ENCODE measurements at places on chromosomes 11 and 22.

DNA sequence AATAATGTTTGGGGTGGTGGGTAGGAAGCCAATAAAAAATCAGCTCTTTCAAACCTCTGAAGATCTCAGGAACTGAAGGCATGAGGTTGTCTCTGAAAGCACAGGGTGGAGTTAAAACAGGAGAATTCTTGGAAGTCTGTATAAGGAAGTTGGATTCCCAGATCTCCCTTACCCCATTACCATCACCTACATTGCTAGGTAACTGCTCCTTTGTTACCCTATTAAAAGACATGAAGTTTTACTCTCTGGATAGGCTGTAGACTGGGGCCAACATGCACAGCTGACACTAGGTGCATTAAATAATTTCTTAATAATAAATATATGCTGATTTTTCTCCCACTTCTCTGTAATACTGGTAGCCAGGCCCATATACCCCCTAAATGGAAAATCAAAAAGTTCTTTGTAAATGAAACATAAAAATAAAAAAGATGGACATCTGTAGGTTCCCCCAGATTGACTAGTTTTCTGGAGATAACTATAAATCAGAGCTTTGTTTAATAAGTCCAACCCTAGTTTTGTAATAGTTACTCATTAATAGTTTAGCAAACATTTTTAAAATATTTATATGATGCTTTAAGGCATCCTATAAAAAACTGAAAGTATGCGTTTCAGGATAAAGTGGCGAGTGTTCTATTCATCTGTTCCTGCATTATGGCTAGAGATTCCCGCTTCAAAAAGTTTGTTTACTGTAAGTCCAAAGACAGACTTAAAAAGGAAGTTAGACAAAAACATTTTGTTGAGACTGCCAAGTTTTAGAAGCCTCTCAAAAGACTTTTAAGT is 63.8 kb downstream of the KIF18A start:
- no peak for DNase-seq

DNA sequence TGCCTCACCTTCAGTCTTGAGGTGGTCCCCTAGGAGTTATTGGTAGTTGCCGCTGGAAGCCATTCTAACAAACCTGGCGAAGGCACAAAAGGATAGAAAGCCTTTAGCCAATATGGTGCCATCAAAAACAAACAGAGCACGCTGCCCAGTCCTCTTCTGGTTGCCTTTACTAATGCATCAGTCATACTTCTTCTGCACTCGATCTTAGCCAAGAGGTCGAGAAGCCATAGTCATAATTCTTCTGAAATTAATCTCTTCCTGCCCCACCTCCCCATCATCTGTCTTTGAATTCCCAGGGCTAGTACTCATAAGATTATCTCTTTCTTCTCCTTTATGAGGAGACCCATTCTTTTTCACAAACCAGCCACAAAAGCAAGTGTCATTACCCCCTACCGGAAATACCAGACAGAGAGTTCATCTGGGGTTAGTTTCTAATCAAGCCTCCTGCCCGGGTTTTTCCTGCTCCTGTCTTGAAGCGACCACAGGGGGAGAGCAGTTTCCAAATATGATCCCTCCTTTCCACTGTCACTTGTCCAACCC is 21.4 kb upstream of the EHF start:
- no peak for DNase-seq

DNA sequence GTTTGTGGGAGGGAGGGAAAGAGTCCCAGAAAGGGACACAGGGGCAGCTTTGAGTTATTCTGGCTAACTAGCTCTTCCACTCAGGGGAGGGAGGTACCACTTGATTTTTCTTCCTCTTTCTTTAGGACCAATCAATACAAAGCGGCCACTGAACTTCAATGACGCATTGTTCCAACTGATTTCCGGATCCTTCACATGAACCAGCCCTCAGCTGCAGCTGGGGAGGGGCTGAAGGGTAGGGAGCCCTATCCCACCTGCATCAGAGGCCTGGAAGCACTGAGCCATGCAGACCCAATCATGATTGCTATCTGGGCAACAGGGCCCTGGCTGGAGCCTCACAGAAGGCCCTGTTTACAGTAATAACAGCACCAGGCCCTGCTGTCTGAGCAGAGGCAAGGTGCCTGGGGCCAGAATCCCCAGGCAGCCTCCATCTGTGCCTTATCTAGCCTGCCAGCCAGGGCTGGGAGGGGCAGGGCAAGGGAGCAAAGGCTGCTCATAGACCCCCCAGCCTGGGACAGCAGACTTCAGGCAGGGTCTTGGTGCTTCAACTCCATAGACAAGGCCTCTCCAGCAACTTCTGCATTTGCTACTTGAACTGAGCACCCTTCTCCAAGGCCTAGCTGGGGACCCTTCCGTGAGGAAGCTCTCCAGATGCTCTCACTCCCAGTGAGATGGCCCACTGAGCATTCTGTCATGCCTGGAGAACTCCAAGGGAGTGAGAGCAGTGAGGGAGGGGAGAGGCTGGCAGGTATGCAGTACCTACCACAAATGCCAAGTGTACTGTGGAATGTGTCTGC is 22.5 kb downstream of the CLPB start:
- DNase-seq, result no peak

DNA sequence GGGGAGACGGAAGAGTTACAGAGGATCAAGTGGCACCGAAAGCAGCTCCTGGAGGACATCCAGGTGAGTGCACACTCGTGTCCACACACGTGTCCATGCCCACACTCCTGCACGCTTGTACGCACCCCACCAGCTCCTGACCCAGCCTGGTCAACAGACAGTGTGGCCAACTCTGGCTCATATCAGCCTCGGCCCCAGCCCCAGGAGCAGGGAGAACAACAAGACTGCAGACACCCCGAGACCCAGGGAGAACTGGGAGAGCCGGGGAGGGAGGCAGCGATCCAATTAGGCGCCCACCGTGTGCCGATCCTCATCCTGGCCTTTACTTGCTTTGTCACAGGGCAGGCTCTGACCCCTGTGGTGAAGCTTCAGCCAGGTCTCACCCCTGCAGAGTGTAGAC is 10.3 kb downstream of the CYTH4 start:
- no peak for DNase-seq

- DNase-seq, result peak; percentile 75
These were observed 110.2 kb downstream of the ST3GAL4 start for GRCh38 chr11:126465573-126466188.

DNA sequence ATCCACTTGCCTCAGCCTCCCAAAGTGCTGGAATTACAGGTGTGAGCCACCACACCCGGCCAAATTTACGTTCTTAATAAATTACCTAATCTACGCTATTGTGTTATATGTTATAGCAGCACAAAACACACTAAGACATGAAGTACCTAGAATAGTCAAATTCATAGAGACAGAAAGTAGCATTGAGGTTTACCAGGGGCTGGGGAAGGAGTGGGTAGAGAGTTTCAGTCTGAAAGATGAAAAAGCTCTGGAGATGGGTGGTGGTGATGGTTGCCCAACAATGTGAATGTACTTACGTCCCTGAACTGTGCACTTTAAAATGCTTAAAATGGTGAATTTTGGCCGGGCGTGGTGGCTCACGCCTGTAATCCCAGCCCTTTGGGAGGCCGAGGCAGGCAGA is 65.7 kb upstream of the NUP50 start:
- peak; percentile 11 for DNase-seq

DNA sequence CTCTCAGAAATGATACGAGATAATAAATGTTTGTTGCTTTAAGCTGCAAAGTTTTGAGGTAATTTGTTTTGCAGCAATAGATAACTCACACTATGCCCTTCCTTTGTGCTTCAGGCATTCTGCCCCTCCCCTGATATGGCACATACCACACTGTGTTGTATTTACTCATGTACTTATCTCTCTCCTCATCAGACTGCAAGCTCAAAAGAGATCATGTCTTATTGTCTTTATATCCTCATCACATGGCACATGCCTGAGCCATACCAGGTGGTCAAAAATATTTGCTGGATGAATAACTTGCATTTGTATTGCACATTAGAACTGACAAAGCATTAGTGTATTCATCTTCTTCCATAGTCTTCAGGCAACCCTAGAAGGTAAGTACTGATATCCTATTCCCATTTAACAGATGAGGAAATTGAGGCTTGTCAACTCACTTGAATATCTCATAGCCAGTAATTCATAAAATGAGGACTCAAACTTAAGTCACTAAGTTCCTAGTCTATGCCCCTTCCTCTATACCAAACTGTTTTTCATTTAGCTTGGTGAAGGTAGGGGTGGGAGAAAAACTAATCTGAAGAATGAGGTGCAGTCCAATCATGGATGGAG is 83.9 kb upstream of the EED start:
- no peak for DNase-seq

- no peak for DNase-seq
These were observed at the start of gene OR5L2 for GRCh38 chr11:55826919-55827318. Gene OR5L2 (plus strand): TSS chr11:55827219. CDS start chr11:55827219, 0 bp downstream.

- DNase-seq, result no peak
These were observed 1294.8 kb downstream of the TBC1D22A start for GRCh38 chr22:48057116-48057835.

DNA sequence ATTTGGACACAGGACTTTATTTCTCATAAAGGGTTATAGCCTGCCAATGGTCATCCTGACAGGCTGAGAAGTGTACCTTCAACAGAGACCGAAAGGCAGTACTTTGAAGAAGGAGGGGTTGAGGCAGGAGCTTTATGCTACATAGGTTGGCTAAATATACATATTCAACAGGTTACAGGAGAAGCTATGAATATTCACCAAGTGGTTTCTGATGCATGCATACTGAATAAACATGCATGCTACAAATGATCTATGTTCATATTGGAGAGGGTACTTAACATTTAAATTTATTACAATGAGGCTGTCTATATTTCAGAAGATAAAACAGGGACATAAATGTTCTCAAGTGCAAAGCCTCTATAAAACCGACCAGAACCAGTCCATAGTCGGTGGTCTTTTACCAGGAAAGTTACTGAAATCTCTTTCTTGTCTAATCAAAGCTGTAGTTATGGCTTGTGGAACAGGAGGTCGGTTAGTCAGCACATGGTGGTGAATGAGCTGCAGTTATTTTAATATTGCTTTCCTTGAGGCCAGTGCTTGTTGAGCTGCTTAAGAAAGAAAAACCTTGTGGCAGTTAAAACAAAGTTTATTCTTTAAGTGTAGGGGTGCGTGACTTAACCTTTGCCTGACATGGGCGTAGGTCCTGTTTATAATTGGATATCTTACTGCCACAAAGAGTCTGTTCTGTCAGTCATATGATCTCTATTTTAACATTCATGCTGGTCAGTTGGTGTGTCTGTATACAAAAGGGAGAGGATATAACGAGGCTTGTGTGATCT is 19.5 kb downstream of the CNTF start:
- no peak for DNase-seq

- no peak for DNase-seq
These were observed 84.4 kb downstream of the ARHGEF12 start for GRCh38 chr11:120420572-120420971.

GRCh38 chr11:81080476-81080875 is 1639.6 kb upstream of the TENM4 start:
- no peak for DNase-seq

DNA sequence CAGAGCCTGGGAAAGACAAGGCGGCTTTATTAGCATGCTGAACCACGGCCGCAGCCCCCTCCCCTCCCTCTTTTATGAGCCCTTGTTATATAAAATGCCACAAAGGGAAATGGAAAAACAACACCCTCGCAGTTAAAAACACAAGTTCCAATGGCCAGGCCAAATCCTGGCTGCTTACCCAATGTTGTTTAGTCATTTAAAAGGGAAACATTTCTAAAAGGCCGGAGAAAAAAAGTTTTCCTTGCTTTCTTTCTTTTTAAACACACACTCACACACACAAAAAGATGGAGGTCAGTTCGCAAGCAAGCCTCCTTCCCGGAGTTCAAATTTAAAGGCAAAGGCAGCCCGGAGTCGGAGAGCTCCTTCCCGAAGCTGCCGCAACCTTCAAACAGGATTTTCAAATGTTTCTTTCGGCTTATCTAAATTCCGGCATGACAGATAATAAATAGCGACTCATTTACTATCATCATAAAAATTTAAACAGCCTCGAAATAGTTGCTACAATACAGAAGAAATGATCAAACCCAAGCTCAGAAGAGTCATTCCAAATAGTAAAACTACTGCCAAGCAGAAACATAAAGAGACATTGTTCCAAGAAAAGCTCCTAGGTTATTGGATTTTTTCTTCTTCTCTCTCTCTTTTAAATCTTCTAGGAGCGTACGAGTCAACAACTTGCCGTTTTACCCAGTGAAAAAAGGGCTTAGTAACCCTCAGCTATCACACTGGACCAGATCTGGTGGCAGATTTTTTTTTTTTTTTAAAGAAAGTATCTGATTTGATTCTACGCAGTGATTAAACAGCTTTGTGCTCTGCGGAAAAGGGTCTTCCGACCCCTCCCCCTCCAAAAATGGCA is 3.5 kb downstream of the PHF21B start:
- DNase-seq, result no peak

- DNase-seq, result no peak
These were observed 124.2 kb upstream of the PITPNB start for GRCh38 chr22:28043266-28043665.

GRCh38 chr11:64608636-64609035 is 17.6 kb downstream of the SLC22A12 start:
- no peak for DNase-seq

DNA sequence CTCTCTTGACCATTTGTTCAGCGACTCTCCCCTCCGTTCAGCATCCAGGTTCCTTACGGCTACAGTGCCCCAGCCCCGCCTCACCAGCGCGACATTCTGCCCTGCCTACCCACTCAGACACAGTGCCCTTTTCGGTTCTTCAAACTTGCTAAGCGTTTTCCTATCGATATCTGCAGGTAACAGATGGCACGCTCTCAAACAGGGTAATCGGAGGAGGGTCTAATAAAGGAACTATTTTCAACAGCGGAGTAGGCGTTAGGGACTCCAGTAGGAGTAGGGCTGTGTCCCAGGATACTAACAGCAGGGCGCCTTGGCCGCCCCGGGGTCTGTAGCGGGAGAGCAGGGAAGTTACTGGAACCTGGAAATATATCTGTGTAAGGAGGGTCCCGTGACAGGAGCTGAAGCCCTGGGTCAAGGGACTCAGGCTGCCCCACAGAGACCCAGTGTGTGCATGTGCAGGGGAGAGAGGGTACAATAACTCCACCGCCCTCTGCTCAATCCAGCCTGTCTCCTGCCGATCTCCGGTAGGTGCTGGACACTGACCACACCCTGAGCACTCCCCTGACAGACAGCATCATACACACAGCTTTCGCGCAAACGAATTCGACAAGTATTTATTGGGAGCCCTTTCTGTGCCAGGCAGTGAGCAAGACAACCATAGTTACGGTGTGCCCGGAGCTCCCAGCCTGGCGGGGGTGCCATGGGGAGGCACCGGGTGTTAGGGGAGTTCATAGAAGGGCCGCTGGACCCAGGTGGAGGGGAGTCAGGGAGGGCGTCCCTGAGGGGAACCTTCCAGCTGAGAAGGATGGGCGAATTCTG is 2.1 kb downstream of the KLHL35 start:
- DNase-seq, result no peak

Data from activated CD8-positive, alpha-beta T cell treated with anti-CD3 and anti-CD28 coated beads for 36 hours (primary cell).